GM12878 (cell line): ENCODE measurements at places on chromosomes 4 and X.

- no peak for DNase-seq
Measured at GRCh38 chr4:95248720-95249425, 299.9 kb downstream of the UNC5C start.

DNA sequence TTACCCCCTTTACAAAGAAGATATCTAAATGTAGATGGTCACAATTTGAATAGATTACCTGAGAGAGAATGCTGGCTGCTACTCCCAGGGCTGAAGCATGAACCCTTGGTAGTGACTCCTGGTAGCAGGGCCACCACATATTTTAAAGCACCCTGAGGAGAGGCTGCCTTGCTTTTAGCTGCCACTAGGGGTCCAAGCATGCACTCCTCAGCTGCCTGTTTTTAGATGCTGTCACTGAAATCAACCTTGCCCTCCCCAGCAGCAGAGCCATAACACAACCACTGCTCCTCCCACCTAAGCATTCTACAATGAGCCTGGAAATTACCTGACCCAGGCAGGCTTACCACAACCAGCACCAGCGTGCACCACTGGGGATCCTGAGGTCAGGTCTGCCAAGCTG is 850.9 kb downstream of the FAM133A start:
- DNase-seq = no peak

- DNase-seq = no peak
Measured at GRCh38 chr4:56657818-56658217, 23.3 kb downstream of the HOPX start.

GRCh38 chr4:38188631-38189101 is 228.5 kb downstream of the PTTG2 start:
- no peak for DNase-seq

DNA sequence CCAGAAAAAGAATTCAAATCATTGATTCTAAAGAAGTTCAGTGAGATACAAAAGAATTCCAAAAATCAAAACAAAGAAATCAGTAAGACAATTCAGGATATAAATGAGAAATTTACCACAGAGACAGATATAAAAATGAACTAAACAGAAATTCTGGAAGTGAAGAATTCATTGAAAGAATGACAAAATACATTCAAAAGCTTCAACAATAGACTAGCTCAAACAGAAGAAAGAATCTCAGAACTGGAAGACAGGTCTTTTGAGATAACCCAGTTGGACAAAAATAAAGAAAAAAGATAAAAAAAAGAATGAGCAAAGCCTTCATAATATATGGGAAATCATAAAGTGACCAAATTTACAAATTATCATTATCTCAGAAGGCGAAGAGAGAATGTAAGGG is 41.7 kb downstream of the CD99L2 start:
- DNase-seq = no peak

DNA sequence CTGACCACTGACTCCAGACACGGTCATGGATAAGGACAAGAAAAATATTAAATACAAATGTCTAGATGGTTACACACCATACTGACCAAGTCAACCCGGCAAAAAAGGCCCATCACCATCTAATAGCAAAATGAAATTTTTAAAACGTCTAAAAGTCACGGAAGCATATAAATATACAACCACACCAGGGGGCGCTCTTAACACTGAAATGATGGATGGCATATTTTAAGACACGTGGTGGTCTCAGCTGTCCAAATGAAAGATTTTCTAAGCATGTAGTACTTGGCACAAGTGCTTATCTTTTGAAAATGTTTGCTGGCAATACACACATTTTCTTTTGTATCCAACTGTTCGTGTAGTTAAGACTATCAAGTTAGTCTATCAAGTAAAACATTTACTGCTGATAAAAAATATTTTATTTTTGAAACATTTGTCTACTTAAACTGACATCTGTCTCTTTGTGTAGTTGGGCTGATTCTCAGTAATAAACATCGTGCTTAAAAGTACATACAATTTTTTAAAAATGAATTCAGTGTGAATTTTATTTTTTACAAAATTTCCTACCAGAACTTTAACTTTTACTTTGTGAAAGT is 64.6 kb downstream of the COX7B2 start:
- DNase-seq = peak; percentile 4

DNA sequence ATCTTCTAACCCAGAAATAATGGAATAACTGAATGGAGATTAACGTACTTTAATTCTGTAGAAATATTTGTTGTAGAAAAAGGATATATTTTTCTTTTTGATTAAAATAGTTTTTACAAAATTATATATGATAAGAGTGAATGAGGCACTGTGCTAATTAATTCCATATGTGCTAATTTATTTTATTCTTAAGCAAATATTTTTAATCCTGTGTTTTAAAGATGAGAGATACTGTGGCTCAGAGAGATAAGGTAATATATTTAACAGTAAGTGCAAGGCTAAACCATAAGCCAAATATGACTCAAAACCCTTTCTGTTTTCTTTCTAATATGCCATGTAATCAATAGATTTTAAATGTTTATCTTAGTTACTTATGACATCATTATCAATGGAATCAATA is 88.2 kb downstream of the EMCN start:
- no peak for DNase-seq

GRCh38 chr4:182872886-182873285 is 44.3 kb downstream of the DCTD start:
- no peak for DNase-seq

DNA sequence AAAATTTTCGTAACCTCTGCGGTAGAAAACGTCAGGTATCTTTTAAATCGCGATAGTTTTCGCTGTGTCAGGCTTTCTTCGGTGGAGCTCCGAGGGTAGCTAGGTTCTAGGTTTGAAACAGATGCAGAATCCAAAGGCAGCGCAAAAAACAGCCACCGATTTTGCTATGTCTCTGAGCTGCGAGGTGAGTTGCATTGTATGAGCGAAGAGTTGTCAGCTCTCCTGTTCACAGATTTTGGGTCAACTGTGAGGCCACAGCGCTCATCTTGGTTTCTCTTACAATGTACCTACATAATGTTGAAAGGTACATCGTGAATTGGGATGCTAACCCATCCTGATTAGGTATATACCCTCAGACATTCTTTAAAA is 486 bp downstream of the CLCN3 start:
- DNase-seq = no peak

GRCh38 chrX:119549327-119550016 is 15.7 kb downstream of the STEEP1 start:
- peak; percentile 8 for DNase-seq

GRCh38 chr4:48470137-48470536 is 13.0 kb upstream of the SLC10A4 start:
- no peak for DNase-seq

DNA sequence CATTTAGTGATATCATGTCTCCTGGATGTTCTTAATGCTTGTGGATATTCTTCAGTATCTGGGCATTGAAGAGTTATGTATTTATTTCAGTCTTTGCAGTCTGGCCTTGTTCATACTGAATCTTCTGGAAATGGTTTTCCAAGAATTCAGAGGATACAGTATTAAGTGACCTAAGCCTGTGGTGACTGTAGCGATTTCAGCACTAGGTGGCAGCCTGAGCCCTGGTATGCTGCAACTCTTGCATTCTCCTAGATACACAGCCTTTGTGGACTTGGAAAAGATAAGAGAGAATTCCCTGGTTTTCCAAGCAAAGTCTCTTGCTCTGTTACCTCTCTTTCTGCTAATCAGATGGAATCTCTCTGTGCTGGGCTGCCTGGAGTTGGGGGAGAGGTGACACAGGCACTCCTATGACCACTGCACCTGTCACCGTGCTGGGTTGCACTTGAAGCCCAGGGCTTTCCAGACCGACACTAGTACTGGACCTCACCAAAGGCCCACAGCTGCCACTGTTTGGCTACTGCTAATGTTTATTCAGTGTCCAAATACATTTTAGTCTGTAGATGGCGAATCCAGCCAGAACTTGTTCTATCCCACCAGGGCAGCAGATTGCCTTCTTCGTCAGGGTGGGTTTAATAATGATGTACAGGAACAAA is 19.3 kb upstream of the SPIN2A start:
- no peak for DNase-seq

GRCh38 chrX:134911348-134911747 is 79.4 kb upstream of the SMIM10 start:
- no peak for DNase-seq

GRCh38 chr4:21592970-21593670 is 355.5 kb downstream of the KCNIP4 start:
- DNase-seq = no peak

GRCh38 chrX:3384327-3384726 is 37.9 kb upstream of the MXRA5 start:
- no peak for DNase-seq

- no peak for DNase-seq
Measured at GRCh38 chr4:52096048-52096447, 44.9 kb downstream of the SPATA18 start.

- no peak for DNase-seq
Measured at GRCh38 chr4:68599150-68599549, 23.0 kb upstream of the UGT2B17 start.

DNA sequence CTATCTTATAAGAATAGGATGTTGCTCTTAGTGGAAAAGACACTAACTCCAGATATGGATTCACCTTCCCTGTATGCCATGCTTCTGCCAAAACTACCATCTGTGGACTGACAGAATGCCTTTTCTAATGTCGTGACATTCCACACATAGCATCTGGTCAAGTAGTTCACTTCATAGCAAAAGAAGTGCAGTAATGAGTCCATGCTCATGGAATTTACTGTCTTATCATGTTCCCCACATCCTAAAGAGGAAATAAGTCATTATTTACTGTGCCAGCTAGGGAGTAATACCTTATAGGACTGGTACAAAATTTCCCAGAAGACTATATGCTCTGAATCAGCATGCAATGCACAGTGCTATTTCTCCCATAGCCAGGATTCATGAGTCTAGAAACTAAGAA is 562.4 kb downstream of the TLL1 start:
- DNase-seq = no peak

GRCh38 chr4:138052806-138053632 is 189.1 kb downstream of the SLC7A11 start:
- no peak for DNase-seq

- DNase-seq = no peak
Measured at GRCh38 chr4:44279066-44279465, 169.5 kb downstream of the KCTD8 start.

GRCh38 chr4:166290426-166290825 is 417.4 kb downstream of the TLL1 start:
- DNase-seq = no peak

- no peak for DNase-seq
Measured at GRCh38 chr4:137129441-137129840, 402.9 kb downstream of the PCDH18 start.

GRCh38 chrX:30483996-30484395 is 93.6 kb downstream of the TASL start:
- DNase-seq = no peak

DNA sequence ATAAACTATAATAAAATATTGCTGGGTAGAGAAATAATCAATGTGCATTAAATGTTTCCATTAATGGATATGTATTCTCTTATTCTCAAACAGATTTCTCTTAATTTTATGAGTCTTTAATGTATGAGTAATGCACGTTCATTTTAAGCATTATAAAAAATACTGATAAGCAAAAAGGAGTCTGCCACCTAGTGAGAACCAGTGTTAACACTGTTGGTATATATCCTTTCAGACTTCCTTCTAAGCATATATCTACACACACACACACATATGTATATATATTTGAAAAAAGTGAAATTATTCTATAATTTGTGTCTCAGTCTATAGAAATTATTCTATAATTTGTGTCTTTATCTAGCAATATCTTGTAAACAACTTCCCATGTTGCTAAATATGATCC is 49.9 kb upstream of the MTMR1 start:
- no peak for DNase-seq

GRCh38 chr4:10028910-10029309 is 7.6 kb upstream of the SLC2A9 start:
- no peak for DNase-seq

DNA sequence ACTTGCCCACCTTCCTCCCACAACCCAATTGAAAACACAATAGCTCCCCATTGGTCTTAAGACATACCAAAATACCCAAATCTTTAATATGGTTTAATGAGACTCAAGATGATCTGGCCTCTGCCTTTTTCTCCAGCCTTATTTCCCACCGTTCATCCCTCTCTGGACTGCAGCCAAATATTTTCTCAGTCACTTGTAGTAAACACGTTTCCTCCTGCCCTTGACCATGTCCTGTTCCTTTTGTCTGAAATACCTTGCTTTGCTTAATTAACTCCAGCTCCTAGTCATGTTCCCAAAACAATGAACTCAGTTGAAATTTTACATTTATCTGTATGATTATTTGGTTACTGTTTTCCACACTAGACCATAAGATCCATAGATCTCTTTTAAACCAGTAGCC is 8.4 kb upstream of the NUP54 start:
- DNase-seq = no peak

DNA sequence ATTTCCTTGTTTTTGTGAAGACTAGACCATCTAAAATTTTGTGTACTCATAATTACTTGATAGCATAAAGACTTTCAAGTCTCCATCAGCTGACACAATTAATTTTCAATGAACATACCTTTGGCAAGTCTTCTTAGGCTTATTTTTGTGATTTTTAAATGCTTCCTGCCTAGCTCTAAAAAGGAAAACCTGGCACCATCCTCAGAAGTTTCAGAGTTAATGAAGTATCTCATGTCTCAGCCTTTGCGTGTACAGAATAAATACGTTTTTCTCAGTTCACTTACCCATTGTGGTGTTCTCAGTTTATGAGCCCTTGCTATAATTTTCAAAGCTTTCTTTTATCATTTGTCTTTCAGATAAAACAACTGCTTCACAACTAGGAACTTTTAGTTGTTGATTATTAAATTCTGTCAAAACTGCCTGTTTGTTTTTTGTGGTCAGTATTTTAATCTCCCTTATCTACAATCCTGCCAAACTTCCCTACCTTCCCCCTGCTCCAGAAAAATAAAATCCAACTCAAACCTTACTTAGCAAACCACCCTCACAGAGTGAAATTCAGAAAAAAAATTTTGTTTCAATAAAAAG is 21.6 kb downstream of the ADD1 start:
- DNase-seq = no peak

DNA sequence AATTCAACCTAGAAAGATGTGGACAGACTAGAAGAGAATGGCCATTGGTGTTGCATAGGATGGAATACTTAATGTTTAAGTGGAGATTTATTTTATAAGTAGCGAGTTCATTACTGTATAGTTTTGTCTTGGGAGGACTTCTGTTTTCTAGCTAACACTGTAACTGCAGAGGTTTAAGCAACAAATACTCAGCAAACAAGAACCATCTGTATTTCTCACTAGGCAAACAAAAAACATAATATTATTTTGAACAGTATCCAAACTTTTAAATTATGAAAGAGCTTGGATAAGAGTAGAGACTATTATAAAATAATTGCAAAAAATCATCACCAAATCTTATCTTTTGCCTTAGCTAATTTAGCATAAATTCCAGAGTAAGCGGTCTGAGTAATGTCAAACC is 121.1 kb downstream of the GLRA3 start:
- no peak for DNase-seq

DNA sequence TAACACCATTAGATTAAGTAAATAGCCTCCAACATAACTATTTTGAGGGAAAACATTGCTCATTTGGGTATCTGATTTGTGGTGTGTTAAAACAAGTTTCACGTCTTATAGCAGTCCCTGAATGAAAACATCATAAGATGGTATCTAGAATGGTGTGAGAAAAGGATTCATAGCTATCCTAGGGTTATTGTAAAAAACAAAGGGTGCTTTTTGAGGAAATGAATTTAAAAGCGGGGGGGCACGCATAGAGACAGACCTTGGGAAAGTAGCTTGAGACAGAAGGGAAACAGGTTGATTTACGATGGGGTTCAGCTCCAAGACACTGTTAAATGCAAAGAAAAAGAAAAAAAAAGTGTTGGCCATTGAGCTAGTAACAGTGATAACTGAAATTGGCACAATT is 768 bp upstream of the CXCL10 start:
- no peak for DNase-seq

GRCh38 chrX:53471346-53471745 is 37.2 kb upstream of the HSD17B10 start:
- no peak for DNase-seq
